ENCODE measurements at places on chromosomes 12 and 14.

DNA sequence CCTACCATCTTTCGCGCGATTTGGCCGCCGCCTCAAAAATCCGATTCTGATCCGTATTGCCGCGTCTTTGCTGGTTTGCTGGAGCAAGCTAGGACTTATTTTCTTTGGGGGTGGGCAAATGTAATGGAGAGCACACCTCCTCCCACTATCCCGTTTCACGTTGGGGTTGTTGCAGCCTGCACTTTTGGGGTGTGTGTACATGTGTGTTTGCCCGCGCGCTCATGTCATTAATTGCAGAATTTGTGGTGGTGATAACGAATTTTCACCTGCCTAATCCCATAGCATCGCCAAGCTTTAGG, 657 bp downstream of the METAP2 start:
- no peak for DNase-seq

DNA sequence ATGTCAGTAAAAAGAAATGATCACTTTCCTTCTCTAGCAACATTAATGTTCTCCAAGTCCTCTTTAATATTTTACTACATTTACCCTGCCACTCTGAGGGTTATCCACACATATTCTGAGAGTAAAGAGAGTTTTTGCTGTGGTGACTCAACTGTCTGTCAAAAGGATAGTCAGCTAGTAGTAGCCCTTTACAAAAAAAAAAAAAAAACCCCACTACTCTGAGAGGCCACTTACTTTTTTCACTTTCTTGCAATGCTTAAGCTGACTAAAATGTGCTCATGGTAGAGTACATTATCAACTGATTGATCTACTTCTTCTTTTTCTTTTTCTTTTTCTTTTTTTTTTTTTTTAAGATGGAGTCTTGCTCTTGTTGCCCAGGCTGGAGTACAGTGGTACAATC, 27.6 kb upstream of the PPM1A start:
- DNase-seq = no peak

- no peak for DNase-seq
Observed at GRCh38 chr12:51070004-51070403, 13.4 kb downstream of the CSRNP2 start.

- DNase-seq = no peak
Observed at GRCh38 chr12:124410354-124411175, 115.7 kb downstream of the RFLNA start.

Data from stimulated activated CD8-positive, alpha-beta memory T cell treated with anti-CD3 and anti-CD28 coated beads, Interleukin-7, amount 100 ng/mL, for 1 hour (primary cell).